ENCODE measurements at places on chromosomes 4 and X.
A peak's percentile ranks its signal among the peaks of the same experiment; 100 is the strongest.

DNA sequence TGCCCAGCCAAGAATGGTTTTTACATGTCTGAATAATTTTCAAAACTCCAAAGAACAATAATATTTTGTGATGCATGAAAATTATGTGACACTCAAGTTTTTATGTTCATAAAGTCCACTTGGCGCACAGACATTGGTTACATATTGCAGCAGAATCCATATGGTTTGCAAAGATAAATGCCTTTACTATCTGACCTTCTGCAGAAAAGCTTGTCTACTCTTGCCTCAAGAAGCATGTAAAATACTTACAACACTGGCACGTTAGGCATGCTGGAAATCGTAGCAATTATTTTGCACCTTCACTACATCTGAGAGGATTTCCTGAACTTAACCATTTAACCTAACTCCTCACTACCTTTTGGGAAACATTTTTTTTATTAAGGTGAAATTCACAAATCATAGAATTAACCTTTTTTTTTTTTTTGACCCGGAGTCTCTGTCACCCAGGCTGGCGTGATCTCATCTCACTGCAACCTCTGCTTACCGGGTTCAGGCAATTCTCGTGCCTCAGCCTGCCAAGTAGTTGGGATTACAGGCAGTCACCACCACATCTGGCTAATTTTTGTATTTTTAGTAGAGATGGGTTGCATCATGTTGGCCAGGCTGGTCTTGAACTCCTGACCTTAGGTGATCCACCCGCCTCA lies 3.5 kb upstream of the XG start:
- no peak for DNase-seq

DNA sequence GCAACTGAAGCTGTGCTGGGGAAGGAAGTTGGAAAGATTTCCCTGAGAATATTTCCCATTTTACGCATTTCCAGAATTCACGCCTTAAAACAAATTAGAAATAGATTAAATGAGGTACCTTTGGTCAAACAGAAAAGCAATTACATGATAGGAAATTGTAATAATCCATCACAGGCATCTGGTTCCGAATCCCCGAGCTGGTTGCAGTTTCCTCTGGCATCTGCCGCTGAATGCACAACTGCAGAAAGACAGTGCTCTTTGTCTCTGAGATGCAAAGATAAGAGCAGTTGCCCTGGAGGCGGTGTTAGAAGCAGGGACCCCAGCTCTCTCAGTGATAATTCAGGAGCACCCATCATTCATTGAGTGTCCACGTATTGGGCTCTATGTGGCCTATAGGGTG lies 224.4 kb downstream of the LDB2 start:
- DNase-seq = no peak

- DNase-seq = no peak
These were observed 68.4 kb downstream of the GPAT3 start for GRCh38 chr4:83604321-83604720.

GRCh38 chrX:31383991-31384390 lies 312.1 kb upstream of the FTHL17 start:
- no peak for DNase-seq

DNA sequence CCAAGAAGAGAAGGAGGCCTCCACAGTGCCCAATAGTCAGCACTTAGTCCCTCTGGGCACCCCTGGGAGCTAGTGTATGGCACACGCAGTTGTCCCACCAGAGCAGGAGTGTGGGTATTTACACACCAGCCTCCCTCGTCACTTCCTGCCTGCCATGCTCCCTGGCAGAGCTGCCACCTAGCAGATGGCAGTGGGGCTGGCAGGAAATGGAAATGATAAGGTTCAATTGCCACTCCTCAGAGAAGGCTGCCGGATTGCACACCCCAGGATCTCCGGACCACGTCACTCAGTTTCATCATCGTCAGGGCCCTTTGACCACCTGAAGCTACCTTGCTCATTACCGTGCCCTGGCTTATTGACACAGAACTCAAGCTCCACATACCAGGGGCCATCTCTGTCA lies 173.3 kb upstream of the PSAPL1 start:
- no peak for DNase-seq

GRCh38 chr4:6107114-6107791 lies 89.0 kb upstream of the C4orf50 start:
- DNase-seq = no peak

DNA sequence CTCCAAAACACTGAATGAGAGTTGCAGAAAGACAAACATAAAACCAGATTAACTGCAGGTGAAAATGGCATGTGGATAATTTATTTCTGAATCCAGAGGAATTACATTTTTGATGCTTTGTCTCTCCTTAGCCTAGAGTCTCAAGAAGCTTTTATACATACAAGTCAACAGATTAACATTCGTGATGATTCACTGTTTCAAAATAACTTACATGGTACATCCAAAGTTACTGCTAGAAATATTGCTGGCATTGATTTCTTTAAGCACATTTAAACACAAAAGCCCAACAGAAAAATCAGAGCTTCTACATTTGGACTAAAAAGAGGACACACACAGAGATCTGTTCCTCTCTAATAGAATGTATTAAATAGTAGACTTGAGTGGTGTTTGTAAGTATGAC lies 105.6 kb downstream of the AMELX start:
- peak; percentile 39 for DNase-seq

DNA sequence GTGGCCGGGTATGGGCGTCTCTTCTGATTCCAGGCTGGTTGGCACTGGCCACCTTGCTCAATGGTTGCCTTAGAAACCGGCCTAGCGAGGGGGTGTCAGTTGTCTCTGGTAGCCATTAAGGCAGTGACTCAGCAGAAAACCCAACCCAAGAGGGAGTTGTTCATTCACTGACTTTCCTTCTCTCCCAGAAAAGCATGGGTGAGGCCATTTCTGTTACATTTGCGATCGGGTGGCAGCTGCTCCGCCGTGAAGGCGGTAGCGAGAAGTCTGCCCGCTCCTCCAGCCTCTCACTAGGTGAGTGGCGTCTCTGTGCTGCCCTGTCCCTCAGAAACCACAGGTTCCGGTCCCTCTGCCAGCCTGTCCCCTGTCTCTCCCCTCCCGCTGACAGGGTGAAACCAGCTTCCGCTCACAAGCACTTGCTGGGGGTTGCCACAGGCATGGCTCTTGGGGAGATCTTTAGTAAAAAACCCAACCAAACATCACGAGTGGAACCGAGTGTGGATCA lies 17.4 kb downstream of the IRAK1 start:
- peak; percentile 55 for DNase-seq

GRCh38 chr4:53281438-53281837 lies 84.4 kb downstream of the SCFD2 start:
- peak; percentile 75 for DNase-seq

- no peak for DNase-seq
These were observed 23.0 kb upstream of the LIMCH1 start for GRCh38 chr4:41514766-41515481.

DNA sequence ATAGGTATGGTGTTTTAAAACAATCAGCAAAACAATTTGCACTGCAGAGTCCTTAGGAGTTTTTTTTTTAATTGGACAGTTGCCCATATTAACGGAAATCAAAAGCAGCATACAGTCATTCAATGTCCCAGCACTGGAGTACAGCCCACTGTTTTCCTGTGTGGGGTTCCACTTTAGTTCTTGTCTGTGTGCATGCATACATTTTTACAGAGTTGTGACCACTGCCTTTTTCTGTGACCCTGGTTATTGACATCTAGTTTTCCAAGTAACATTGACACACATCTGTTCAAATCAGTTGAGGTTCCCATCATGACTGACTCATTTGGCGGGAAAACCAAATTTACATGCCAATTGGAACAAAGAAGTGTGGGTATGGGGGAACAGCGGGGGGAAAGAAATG lies 83.3 kb downstream of the HPRT1 start:
- DNase-seq = no peak

DNA sequence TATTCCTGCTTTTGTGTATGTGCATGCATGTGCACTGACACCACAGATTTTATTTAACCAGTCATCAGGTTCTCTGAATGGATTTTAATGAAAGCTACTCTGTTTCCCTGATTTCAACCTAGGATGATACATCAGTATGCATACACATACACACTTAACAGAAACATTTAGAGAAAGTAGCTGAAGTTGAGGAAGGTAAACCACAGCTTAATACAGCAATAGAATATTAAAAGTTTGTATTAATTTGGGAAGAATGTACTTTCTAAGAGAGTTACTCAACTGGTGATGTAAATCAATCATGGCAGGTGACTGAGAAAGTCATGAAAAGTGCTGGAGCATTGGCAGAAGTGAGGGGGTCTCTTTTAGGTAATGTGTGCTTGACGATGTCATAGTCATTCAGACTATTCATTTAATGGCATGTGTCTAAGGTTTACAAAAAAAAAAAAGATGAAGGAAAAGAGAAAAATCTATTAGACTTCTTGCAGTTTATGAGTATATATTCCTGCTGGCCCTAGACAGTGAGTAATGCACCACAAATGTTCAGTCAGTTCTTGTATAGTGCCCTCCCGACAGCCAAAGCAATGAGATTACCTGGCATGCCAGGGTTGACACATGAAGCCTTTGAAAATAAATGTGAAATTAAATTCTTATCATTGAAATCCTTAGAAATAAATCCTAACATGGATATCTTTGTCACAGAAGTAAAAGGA lies 187.6 kb downstream of the RAPGEF2 start:
- DNase-seq = peak; percentile 79

- no peak for DNase-seq
These were observed 154.5 kb downstream of the TMEM164 start for GRCh38 chrX:110157444-110157843.

- DNase-seq = no peak
These were observed 29.2 kb downstream of the HS3ST1 start for GRCh38 chr4:11399461-11399971.

DNA sequence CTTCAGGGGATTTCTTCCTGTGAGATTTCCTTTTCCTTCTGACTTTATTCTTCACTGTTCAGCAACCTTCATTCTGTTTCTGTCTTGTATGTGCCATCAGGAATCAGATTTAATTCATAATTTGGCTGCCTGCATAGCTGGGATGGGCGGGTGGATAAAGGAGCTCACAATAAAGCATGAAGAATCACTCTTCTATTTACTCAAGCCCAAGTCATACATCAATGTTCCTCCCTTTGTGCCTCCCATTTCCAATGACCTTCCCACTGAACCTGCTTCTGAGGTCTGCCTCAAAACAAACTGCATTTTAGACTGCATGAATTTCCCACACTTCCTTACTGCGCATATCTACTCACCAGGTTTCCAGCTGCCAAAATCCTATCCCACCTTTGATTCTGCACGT lies 14.0 kb downstream of the PDGFC start:
- no peak for DNase-seq

- DNase-seq = no peak
These were observed 62.6 kb upstream of the DHX15 start for GRCh38 chr4:24646798-24647460.

GRCh38 chr4:87967193-87967592 lies 8.3 kb upstream of the SPP1 start:
- no peak for DNase-seq

DNA sequence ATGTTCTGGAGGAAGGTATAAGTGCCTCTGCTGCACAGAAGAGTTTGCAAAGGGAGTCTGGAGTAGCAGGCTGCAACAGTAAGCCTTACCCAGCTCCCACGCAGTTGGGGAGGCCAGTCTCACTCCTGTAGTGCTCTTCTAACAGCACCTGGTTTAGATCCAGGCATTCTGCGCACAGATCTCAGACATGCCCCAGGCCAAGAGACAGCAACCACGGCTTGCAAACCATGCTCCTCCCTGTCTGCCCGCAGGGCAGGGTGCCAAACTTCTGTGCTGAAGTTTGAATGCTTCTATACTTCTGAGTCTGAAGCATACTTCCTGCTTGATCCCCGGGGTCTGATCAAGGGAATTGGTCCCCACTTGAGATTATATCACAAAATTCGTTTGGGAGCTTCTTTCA lies 106.3 kb downstream of the LINC00632 start:
- DNase-seq = peak; percentile 49

GRCh38 chr4:47612116-47613023 lies 127.3 kb downstream of the ATP10D start:
- DNase-seq = peak; percentile 45

DNA sequence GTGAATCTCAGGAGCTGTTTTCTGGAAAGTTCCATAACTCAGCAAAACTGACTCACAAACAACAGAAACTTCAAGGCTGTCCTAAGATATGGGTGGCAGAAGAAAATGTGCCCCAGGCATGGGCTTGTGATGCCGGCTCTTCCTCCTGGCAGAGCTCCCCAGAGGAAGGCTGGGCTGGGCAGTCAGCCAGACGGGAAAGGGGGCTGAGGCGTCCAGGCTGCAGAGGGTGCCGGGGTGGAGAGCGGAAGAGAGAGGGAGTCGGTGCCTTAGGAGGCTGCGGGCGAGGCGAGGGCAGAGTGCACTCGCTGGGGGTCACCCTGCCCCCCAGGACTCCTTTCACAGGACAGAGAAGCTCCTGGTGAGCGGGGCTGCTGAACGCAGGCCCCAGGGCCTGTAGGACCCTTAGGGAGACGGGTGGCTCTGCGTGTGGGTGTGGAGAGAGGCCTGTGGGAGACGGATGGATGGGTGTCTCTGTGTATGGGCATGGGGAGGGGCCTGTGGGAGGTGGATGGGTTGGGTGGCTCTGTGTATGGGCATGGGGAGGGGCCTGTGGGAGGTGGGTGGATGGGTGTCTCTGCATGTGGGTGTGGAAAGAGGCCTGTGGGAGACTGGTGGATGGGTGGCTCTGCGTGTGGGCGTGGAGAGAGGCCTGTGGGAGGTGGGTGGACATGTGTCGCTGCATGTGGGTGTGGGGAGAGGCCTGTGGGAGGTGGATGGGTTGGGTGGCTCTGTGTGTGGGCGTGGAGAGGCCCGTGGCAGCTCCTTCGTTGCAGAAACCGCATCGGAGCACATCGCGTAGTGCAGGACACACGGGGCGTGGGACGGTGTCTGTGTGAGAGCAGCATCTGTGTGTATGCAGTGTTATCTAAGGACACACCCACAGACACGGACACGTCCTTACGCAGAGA lies 15.9 kb downstream of the PCGF3 start:
- no peak for DNase-seq

GRCh38 chrX:135434258-135435138 lies 12.8 kb downstream of the SMIM10L2A start:
- no peak for DNase-seq

DNA sequence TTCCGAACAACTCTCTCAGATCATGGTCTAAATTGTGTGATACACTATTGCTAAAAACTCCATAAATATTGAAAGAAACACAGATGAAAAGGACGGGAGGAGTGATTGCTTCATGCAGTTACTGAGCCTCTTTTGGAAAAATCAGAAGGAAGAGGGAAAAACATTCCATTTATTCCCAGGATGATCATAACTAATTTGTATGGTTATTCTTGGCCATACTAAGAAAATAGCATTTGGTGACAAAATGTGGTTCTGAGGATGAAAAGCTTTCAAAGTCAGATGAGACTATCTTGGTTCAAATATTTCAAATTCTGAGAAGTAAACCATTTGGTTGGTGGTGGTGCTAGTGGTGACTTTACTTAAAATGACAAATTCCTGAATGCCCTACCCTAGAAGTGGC lies 305.4 kb upstream of the LDB2 start:
- DNase-seq = no peak

DNA sequence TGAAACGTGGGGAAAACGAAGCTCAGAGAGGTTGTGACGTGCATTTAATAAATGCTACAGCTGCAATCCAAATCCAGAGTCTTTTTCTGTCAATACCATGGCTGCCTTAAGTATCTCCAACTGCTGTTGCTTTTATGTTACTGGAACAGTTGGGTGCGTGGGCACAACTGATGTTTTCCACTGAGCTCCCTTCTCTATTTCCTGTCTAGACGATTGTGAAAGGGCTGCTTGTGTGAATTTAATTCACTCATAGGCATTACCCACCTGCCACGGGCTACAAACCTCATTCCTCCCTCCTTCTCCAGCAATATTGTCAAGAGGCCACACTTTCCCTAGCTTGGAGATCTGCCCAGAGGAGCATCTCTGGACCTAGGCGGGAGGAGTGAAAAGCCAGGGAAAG lies 526.0 kb downstream of the MID1IP1 start:
- no peak for DNase-seq

- DNase-seq = no peak
These were observed 640 bp downstream of the BANK1 start for GRCh38 chr4:101791182-101791558.

Data from iris pigment epithelial cell (primary cell).